ENCODE measurements at places on chromosomes 2 and 18.
A peak's percentile ranks its signal among the peaks of the same experiment; 100 is the strongest.

- peak; percentile 42 for DNase-seq
These were observed 207.3 kb upstream of the APCDD1 start for GRCh38 chr18:10247021-10247741.

GRCh38 chr2:121412349-121412748 is 118.3 kb upstream of the RNU4ATAC start:
- DNase-seq, result no peak

GRCh38 chr2:181121996-181122395 is 141.6 kb downstream of the UBE2E3 start:
- no peak for DNase-seq

DNA sequence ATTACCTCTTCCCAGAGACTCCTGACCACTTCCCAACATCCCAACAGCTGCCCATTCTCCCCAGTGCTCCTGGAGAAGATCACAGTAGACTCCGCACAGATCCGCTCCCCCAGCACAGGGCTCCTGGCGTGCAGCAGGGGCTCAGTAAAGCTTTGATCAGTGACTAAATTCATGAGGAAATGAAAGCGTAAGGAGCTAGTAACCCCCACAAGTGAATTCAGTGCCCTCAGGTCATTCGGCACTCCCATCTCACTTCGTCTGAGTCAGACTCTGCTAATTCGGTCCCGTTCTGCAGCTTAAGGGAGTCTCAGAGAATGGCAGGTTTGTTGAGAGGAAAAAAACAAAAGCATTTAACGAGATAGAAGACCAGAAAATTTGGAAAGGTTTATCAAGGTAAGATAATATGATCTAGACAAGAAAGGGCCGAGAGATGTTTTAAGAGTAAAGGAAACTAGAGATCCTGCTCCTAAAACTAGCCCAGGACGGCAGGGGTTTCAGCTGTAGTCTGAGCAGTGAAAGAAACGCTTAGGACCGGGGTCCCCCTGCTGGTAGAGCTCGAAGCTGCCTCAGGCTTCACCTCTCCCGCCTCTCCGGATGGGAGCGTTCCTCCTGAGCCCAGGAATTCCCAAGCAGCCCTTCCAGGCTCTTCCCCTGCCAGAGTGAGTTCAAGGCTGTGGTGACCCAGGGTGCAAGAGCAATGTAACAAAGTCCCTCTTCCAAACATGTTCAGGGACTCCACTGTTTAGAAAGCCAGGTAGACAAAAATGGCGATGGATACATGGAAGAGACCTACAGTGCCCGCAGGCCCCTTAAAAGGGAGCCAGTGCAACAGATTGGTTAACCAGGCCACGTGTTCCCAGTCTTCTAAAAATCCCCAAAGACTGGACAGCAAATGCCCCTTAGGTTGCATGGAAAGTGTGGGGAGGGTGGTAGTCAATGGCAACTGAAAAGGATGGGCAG is 127.3 kb downstream of the DNER start:
- DNase-seq, result peak; percentile 84

- DNase-seq, result no peak
These were observed 280.2 kb upstream of the SOX11 start for GRCh38 chr2:5412001-5412400.

DNA sequence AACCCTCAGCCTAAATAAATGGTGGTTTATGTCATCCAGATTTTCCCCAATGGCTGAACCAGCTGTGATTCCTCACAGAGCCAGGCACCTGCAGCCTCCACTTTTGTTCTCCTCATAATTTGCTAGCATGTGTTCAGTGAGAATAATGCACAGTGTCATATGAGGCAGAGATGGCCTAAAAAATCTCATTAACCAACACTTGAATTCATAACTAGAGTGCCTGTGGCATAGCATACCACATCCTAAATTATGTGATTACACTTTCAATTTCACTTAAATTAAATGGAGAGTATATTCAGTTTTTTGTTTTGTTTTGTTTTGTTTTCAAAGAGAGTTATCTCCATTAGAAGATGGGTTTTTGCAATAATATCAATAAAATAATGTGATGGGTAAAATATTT is 488.0 kb downstream of the CBLN2 start:
- no peak for DNase-seq

DNA sequence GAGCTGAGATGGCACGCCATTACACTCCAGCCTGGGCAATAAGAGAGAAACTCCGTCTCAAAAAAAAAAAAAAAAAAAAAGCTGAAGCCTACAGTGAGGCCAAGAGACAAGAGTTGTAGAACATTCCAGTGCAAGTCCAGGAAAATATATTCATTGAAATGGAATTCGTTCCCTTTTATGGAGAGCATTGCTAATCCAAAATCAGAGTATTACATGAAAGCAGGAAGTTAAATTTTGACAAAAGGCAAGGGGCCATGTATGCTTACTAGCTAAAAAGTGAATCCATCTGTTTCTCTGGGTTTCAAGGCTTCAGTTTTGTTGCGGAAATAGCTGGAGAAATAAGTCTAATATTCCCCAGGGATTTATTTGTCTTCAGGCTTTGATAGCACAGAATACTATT is 471.7 kb downstream of the THSD7B start:
- DNase-seq, result no peak

DNA sequence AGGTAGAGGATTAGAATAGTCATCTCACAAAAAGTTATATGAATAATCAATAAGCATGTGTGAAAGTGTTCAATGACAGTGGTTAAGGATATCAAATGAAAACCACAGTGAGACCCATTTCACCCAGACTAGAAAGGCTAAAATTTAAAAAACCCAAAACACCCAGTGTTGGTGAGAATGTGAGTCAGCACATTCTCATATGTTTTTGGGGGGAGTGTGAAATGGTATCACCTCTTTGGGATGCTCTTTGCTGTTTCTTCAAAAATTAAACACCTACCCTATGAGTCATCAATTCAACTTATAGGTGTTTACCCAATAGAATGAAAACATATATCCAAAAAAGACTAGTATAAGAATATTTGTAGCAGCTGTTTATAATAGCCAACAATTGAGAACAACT is 69.8 kb downstream of the MAP3K20 start:
- no peak for DNase-seq

- DNase-seq, result no peak
These were observed 46.1 kb upstream of the FOSL2 start for GRCh38 chr2:28346587-28346986.

- no peak for DNase-seq
These were observed 663.3 kb upstream of the CHAC2 start for GRCh38 chr2:53104263-53104662.

- peak; percentile 53 for DNase-seq
These were observed 219.6 kb downstream of the TSN start for GRCh38 chr2:121974897-121975661.

DNA sequence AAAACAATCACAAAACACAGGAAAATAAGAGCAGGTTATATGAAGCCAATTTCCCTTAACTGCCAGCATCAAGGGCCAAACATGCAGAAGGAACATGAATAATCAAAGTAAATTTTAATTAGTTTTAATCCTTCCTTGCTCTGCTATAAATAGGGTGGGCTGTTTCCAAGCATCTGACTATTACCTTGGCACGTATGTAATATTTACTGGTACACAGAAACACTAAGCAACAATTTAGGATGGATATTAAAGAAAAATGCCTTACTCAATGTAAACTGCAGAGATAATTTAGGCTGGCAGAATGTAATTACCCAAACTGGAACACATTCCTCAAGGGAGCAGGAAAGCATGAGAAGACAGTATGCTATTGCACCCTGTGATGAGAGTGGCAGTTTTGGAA is 468.2 kb downstream of the TDRD15 start:
- DNase-seq, result no peak

DNA sequence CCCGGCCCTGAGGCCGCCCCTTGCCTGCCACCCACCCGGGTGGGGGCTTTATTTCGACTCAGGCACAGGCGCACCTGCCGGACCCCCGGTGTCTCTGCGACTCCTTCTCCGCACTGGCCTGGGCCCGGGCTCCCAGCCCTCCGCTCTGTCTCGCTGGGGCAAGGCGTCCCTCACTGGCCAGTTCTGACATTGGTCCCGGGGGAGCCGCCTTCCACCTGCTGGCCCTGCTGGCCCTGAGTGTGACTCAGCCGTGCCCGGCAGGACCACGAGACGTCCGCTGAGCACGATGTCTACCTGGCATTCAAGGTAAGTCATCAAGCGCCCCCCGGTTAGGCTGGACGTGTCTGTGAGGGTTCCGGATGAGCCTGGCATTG is 131.5 kb upstream of the CTDP1 start:
- DNase-seq, result no peak

- DNase-seq, result peak; percentile 41
These were observed 332.1 kb downstream of the AGPS start for GRCh38 chr2:177724398-177725287.

DNA sequence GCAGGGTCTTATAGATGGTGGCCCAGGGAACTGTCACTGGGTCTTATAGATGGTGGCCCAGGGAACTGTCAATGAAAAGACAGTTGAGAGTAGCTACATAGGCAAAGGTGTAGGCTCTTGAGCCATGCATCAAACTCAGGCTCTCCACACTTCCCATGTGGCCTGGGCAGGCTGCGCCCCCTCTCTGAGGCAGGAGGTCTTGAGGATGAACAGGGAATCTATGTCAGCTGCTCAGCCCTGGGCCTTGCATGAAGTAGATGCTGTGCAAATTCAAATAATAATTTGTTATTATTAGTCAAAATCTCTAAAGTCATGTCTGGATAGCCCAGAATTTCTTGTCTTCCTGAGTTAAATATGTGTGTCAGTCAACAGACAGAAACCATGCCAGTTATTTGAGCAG is 26.7 kb downstream of the STK25 start:
- no peak for DNase-seq

DNA sequence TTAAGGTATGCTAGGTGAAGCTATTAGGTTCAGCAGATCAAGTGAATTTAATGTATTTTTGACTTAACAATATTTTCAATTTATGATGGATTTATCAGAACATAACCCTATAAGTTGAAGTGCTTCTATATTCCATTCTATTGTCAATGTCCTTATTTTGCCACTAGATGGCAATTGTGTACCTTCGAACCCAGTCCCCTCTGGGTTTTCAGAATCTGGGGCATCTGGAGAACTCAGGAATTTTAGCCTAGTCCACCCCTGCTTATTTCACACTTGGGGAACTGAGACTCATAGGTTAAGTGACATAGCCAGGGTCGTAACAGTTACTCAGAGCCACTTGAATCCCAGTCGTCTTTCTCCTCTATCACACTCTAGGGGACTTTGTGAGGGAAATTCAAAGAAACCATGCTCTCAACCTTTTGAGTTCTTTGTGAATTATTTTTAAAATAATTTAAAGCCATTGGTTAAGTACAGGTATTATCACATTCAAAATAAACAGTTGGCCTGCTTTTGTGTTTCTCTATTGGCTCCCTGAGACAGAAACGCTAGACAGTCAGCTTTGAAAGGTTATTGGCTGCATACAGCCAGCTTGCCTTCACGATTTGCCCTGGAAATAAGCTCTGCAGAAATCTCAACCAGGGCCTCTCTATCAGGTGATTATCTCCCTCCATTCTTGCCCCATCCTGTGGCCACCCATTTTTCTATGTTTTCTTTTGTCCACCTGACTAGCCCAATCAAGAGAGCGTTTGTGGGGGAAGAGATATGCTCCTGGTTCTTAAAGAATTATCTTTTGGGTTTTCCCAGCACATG is 145.0 kb downstream of the TTC27 start:
- DNase-seq, result no peak

DNA sequence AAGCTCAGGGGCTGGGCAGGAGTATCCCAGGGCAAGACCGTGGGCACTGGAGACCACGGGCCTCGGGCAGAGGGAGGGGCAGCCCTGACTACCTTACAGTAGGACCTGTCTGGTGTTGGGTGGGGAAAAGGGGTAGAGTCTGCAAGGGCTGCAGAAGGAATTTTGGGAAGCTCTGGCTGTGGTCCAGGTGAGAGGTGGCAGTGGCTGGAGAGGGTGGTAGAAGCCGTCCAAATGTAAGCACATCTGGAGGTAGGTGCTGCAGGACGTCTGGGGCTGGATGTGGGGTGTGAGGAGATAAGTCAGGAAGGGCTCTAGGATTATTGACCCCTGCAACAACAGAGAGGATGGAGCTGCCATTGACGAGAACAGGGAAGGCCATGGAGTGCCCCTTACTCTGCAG is 486.7 kb downstream of the EIPR1 start:
- DNase-seq, result no peak

GRCh38 chr18:62850619-62851306 is 135.4 kb downstream of the PHLPP1 start:
- no peak for DNase-seq

- no peak for DNase-seq
These were observed 9.5 kb downstream of the TRIB2 start for GRCh38 chr2:12726271-12726670.

GRCh38 chr2:135785032-135785431 is 43.4 kb downstream of the UBXN4 start:
- no peak for DNase-seq

DNA sequence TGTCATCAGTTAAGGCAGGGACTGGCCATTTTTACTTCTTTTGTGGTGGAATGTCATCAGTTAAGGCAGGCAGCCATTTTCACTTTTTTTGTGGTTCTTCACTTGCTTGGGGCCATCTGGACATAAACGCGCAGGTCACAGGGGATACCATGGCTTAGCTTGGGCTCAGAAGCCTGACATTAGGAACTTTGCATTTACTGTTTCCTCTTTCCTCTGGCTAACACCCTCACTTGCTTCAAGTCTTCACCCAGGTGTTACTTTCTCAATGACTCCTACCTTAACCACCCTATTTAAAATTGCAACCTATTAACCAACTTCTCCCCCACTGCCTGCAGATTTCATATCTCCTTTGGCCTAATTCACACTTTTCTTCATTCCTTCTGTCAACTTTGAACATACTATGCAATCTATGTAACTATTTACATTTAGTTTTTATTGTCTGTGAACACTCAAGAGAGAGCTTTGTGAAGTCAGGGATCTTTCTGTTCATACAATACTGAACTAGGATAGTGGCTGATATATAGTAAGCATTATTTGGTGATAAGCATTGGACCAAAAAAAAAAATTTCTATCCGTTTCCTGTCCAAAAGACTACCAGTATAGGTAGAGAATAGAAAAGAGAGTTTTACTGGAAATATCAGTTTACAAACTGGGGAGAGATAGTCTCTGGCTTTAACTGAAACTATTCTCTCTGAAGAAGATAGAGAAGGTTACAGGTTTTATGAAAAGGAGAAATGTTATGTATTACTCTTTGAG is 600.1 kb upstream of the ZNF804A start:
- no peak for DNase-seq

DNA sequence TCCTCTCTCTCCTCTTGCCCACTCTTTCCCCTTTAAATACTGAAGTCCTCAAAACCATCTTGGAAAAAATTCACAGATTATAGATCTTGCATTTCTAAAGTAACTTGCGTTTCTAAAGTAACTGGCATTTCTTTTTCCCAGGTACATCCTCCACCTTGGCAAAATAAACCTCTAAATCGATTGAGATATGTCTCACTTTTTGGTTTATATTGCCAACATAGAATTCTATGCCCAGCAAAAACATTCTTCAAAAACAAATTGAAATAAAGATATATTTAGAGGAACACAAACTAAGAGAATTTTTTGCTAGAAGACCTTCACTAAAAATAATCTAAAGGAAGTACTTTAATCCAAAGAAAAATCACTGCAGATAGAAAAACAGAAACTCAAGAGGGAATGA is 122.5 kb upstream of the RBMS1 start:
- no peak for DNase-seq
